ENCODE measurements at places on chromosomes 16 and 17. TPM values are rescaled to one million over a fixed set of nuclear protein-coding genes. Genes with fewer than 3 reads are reported as not detected.

NGFR gene
- total RNA-seq, result 19.8 TPM

ABCA5 gene
- total RNA-seq, result 113 TPM

KRT9 gene
- not detected for total RNA-seq

PNMT gene
- total RNA-seq, result 0.80 TPM

C1QL1 gene
- total RNA-seq, result 1.1 TPM

UTS2R gene
- not detected for total RNA-seq

ANKRD40 gene
- 18.7 TPM for total RNA-seq

TOP3A gene
- 79.0 TPM for total RNA-seq

KRTAP4-5 gene
- not detected for total RNA-seq

PPP1R1B gene
- 222 TPM for total RNA-seq

SLC16A6 gene
- 0.48 TPM for total RNA-seq

Data from transverse colon (tissue), 4 donors.